ENCODE measurements at places on chromosomes 1 and 21.

DNA sequence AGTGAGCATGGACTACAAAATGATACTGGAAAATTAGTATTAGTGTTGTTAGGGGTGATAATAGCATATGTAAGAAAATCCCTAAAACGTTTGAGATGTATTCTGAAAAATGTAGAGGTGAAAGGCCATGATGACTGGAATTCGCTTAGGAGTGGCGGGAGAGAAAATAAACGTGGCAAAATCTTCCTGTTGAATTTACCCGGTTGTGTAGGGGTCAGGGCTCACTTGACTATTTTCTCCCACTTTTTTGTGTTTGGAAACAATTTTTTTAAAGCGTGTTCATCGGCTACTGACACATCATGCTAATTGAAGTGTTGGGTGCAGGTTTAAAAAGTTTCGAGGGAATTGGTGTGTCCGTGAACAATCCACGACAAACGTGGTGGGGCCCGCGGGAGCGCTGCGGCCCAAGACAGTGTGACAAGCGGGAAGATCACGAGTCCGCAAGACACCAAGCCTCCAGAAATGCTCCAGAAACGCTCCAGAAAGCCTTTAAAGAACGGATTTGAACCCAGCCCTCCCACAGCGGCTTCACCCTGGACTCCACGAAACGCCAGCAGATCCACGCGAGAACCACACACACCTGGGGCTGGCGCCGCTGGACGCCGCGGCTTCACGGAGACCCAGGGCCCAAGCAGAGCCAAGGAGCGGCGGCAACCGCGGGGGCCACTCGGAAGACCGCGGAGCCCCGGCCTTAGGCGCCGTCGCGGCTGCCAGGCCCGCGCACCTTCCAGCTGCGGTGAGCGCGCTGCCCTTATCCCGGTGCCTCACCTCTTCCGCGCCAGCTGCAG, 573 bp downstream of the PSMG1 start:
- DNase-seq = no peak

DNA sequence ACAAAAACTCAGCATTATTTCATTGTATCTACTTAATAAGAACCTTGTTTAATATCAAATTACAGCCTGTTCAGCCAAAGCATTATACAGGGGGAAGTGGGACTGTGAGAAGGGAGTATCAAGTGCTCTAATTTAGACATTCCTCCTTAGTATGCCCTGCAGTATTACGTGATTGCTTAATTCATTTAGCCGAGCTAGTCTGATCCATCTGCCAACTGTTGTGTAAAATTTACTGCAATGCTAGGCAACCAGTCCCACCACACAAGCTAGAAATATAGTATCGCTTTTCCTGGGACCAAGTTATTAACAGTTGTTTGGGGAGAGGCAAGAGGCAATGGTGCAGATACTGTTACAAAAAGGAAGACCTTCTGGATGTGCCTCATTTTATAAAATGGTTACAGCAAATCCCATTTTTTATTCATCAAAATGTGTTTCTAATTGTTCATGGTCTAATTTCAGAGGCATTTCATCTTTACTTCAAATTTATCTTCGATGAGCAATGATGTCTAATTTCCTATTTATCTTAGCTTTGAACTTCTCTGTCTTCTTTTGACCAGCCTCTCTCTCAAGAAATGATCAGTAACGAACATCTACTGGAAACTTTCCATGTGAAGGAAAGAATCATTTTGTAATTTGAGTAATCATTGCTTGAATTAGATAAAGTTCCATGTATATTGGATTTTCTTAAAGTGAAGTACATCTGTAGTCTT, 283.3 kb downstream of the DUSP10 start:
- DNase-seq = no peak

DNA sequence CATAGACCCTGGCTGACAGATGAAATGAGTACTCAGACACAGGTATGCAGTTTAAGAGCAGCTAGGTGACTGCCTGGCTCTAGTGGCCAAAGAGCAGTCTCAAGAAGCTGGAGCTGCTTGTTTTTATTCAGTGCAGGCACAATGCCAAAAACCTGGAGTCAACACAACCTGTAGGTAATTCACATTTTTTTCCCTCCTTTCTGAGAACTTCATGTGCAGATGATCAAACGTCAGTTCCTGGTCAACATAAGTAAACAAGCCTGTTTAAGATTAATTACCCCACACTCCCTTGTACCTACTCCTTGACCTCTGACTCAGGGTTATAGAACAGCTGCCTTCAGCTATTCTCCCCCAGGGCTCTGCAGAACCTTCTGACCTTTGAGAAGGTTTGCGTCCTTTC, 17.3 kb upstream of the ACADM start:
- DNase-seq = no peak

DNA sequence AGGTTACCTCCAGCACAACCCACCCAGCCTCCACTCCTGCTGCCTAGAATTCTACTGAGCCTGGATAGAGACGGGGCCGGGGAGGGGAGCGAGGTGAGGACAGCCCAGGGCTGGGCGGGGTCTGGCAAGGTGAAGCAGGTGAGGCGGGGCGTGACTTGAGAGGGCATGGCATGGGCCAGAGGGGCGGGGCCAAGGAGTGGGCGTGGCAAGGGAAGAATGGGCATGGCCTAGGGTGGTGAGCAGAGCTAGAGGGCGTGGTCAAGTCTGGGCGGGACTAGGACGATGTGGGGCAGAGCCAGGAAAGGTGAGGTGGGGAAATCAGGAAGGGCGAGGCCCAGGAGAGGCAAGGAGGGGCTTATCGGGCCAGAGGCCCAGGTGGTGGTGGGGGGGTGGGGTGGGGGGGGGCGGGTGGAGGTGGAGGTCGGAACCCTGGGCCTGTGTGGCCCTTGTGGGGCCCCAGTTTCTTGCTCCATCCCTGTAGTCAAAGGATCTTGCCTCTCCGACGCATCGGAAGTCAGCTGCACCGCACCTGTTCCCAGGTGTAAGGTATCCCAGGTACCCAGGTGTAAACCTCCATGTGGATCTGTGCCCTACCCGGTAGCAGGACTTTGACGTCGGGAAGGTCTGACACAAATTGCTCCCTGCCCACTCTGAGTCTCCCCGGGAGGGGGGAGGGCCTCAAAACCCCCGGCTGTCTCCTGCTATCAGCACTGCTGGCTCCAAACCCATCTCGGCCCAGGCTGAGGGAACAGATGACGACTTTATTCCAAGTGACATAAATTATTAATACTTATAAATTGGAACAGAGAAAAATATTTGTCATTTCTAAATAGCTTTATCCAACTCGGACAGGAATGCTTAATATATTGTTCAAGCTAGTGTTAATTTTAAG, 32.9 kb upstream of the UTS2 start:
- no peak for DNase-seq

DNA sequence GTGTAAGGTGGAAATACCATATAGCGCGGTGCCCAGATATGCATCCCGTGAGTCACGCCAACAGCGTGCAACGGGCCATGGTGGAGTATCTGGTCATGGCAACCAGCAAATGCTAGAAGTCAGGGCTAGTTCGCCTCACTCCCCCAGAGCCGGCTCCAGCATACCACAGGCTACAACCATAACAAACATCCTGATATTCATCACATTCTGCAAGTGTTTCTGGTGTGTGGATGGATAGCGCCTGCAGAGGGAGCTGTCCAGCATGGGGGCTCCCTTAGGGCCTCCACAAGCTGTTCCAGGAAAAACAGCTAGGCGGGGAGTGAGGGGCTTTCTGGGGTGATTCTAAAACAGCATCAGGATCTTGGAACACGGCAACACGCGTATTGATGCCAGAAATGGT, 6.8 kb downstream of the C1orf198 start:
- no peak for DNase-seq

Data from NCI-H1417 treated with DMSO at 0.1 percent for 48 hours (cell line).